ENCODE measurements at places on chromosomes 16 and 17.

DNA sequence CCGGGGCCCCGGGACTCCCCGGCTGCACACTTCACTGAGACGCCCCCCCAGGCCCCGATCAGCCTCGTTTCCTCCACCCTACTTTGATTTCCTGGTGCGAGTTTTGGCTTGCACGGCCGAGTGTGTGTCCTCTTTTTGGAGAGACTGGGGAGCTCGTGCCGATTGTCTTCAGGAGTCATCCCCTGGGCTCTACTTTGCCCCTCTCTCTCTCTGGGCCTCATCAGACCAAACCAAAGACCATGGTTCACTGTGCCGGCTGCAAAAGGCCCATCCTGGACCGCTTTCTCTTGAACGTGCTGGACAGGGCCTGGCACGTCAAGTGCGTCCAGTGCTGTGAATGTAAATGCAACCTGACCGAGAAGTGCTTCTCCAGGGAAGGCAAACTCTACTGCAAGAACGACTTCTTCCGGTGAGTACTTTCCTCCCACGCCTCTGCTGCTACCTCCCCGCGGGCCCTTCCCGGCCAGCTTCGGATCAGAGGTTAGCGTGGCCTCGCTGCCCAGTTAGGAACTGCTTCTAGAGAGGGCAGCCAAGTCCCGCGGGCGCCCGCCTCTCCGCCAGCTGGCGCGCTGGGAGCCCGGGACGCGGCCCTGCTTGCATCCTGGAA, 787 bp downstream of the LHX1 start:
- no peak for DNase-seq

- DNase-seq: no peak
Observed at GRCh38 chr16:47323241-47323640, 137.6 kb downstream of the ITFG1 start.

DNA sequence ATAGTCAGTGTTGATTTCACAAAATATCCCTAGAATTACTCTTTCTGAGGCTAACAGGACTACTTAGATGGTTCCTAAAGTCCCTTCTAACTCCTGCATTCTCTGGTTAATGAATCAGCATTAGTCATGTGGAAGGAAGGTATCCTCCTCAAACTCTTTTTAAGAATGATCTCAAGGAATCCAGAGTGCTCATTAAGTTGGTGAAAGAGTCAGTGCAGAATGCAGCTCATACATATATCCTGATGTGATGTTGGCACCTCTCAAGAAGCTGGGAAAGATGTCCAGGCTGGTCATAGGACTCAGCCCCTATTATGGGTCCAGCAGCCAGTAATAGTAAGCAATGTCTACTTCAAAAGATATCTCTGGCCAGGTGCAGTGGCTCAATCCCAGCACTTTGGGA, 65.5 kb downstream of the PIGL start:
- DNase-seq: no peak

DNA sequence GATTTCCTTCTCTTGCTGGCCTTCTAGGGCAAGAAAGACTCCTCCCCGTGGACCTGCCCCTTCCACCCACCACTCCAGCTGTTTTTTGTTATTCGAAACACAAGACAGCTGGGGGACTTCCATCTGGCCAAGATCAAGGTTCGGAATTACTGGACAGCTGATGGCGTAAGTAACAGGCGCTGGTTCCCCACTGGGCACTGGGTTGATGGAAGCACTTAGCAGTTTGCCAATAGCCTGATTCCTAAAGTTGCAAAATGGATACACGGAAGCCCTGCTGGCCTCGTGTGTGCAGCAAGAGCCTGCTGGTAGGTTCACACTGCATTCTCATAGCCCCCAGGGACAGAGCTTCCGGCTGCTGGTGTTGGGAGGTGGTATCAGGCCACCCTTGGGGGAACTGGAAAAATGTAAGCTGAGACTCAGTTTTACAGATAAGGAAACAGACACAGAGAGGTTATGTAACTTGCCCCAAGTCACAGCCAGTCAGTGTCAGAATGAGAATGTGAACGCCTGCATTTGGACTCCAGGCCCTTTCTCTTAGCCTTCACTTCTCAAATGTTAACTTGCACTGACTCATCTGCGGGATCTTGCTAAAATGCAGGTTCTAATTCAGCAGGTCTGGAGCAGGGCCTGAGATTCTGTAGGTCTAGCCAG, 171.7 kb downstream of the KATNIP start:
- DNase-seq: no peak

- DNase-seq: no peak
Observed at GRCh38 chr17:82577300-82577699, 57.8 kb downstream of the FOXK2 start.

DNA sequence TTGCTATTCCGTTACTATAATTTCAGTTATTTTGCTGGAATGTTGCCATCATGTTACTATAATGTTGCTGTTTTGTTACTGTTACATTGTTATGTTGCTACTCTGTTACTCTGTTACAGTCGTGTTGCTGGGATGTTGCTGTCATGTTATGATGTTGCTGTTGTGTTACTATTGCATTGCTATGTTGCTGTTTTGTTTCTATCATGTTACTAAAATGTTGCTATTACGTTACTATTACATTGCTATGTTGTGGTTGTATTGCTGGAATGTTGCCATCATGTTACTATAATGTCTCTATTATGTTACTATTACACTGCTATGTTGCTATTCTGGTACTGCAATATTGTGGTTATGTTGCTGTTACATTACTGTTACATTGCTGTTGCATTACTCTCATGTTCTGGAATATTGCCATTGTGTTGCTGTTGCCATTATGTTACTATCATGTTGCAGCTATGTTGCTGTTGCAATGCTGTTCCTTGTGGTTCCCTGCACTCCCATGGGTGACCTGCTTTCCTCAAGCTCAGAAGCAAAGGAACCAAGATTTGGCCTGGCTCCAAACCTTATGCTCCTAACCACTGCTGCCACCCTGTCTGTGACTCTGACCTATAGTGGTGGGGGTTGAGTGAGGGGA, 64.4 kb downstream of the ABCC6 start:
- no peak for DNase-seq

- no peak for DNase-seq
Observed at GRCh38 chr16:72666267-72666666, 381.7 kb downstream of the ZFHX3 start.

GRCh38 chr17:10614536-10615155, 42.5 kb downstream of the MYH3 start:
- no peak for DNase-seq

- DNase-seq: no peak
Observed at GRCh38 chr17:82434216-82434565, 15.8 kb upstream of the OGFOD3 start.

GRCh38 chr16:56626685-56627084, 1.1 kb downstream of the MT1E start:
- no peak for DNase-seq

DNA sequence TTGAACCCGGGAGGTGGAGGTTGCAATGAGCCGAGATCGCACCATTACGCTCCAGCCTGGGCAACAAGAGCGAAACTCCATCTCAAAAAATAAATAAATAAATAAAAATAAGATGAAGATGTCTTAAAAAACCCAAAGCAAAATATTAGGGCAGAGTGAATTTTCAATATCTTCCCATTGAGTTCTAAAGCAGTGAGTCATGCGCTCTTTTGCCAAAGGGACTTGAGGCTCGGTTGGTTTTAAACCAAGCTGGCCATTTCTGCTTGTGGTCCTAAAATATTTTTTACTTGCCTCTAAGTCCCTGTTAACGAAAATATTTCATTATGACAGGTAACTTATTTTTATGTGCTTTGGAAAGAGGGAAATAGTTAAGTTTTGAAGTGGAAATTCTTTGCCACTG, 4.7 kb downstream of the PAFAH1B1 start:
- no peak for DNase-seq

DNA sequence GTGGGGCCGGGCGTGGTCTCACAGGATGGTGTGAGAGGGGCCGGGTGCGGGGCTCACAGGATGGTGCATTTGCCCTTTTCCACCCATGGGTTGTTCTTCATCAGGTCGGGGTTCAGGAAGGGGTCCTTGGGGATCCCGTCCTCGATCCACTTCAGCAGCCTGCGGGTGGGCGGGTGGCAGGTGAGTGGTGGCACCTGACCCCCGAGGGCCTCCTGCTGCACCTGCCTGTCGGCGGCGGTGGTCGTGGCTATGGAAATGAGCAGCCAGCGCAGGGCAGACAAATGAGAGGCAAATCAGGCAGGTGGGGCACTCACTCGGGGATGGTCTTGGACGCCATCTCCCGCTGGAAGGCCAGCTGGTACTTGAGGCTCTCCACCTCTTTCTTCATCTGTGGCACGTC, 1.9 kb downstream of the GNG13 start:
- no peak for DNase-seq

- no peak for DNase-seq
Observed at GRCh38 chr17:48539177-48539576, 5.7 kb downstream of the HOXB2 start.

DNA sequence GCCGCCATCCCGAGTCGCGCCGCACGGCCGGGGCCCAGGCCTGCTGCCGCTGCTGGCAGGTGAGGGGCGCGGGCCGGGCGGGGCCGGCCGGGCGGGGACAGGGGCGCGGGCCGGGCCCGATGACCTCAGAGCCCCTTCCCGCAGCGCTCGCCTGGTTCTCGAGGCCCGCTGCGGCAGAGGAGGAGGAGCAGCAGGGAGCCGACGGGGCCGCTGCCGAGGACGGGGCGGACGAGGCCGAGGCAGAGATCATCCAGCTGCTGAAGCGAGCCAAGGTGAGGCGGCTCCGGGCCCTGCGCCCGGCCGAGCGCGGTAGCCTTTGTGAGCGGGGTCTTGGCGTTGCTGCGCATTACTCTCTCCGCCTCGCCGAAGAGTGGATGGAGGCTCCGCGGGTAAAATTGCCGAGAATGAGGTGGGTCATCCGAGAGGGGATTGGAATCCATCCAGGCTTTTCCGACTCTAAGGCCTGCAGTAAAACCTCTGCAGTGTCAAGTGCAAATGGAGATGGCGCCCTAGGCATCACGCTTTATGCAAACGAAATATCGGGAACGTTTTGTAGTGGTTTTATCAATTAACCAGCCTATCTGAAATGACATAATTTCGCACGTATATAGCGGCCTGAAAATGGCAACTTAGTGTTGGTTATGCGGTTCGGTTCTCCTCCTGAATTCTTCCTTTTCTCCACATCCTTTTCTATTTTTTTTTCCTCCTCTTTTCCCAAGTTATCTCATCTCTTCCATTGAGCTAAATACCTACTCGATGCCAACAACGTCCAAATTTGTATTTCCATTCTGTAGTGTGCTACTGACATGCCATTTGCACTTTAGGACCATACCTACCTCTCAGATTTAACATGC, 577 bp downstream of the TTC19 start:
- DNase-seq: no peak

GRCh38 chr16:1984347-1985225, 593 bp downstream of the GFER start:
- no peak for DNase-seq

DNA sequence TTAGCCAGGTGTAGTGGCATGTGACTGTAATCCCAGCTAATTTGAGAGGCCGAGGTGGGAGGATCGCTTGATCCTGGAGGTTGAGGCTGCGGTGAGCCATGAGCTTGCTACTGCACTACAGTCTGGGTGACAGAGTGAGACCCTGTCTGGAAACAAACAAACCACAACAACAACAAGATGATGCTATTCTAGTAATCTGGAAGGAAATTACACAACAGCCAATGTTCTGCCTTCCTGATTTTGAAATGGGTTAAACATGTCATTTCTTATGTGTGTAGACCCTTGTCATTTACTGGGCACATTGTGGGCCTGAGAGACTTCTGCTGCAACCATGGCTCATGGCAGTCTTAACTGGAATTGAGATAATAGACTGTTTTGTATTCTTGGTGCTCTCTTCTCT, 5.9 kb downstream of the COQ7 start:
- DNase-seq: no peak

GRCh38 chr17:63826468-63827001, 696 bp upstream of the PSMC5 start:
- DNase-seq: no peak

DNA sequence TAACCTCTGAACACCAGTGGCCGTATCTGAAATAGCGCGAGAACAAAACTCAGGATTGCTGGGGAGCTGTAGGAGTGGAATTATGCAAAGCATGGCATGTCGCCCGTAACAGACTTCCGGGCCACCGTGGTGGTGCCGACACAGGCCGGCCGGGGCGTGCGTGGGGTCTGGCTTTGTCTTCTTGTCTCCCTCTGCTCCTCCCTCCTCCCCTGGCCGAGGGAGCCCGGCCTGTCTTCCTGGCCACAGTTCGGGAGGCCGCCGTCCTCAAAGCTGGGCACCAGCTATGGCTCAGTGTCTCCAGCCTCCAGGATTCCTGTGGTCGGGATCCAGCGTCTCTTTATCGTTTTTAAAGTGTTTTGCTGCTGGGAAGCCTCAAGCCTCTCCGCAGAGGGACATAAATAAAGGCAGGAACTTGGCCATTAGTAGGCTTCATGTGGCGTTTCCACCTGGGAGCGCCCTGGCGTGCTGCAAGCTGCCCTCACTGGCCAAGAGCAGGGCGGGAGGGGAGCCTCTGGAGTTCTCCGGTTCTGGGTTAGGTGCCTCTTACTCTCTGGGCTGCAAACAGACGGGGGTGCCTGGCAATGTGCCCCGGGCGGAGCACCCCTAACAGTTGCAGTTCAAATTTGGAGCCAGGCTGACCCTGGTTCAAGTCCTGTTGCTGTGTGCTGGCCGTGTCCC, 22.0 kb upstream of the NPTX1 start:
- DNase-seq: no peak

- DNase-seq: no peak
Observed at GRCh38 chr16:49023050-49023449, 258.6 kb downstream of the CBLN1 start.

DNA sequence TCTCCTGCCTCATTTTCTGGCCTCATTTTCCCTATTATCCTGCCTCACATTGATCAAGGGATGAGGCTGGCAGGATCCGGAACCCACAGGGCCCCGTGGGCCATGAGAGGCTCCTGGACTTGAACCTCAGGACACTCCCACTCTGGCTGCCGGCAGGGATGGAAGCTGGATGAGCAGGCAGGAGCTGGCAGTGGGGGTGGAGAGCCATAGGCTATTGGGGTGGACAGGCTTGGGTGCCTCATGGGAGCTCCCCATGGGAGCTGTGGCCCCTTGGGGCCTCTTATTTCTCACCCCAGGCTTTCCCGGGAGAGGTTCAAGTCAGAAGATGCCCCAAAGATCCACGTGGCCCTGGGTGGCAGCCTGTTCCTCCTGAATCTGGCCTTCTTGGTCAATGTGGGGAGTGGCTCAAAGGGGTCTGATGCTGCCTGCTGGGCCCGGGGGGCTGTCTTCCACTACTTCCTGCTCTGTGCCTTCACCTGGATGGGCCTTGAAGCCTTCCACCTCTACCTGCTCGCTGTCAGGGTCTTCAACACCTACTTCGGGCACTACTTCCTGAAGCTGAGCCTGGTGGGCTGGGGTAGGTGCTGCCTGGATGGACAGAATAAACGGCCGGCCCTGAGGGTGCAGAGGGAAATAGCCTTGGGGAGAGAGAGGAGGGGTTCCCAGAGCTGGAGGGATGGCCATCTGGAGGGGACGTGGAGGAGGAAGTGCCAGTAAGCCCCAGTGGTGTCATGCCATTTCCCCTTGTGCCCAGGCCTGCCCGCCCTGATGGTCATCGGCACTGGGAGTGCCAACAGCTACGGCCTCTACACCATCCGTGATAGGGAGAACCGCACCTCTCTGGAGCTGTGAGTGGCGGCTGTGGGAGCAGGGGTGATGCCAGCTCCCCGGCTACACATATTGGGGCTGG, 10.7 kb upstream of the DRC7 start:
- no peak for DNase-seq

GRCh38 chr16:86277221-86277620, 233.1 kb upstream of the FOXF1 start:
- no peak for DNase-seq

GRCh38 chr17:45639297-45639849, 144.7 kb upstream of the CRHR1 start:
- no peak for DNase-seq
